ENCODE measurements at places on chromosomes 2 and 18. TPM values are rescaled to one million over a fixed set of nuclear protein-coding genes. Genes with fewer than 3 reads are reported as not detected.

RNF144A gene
- total RNA-seq: 8.5 TPM

BUB1 gene
- total RNA-seq: 32.9 TPM

KIF5C gene
- 0.32 TPM for total RNA-seq

GKN1 gene
- 0.45 TPM for total RNA-seq

UGT1A3 gene
- 0.19 TPM for total RNA-seq

FHOD3 gene
- total RNA-seq: 2.3 TPM

ABCG5 gene
- not detected for total RNA-seq

SH2D6 gene
- 1.1 TPM for total RNA-seq

ALMS1 gene
- total RNA-seq: 10.1 TPM

AGXT gene
- total RNA-seq: not detected

CXCR4 gene
- 0.85 TPM for total RNA-seq

NEU2 gene
- not detected for total RNA-seq

SH3RF3 gene
- 0.63 TPM for total RNA-seq
